ENCODE measurements at places on chromosomes 12 and 14. TPM values are rescaled to one million over a fixed set of nuclear protein-coding genes. Genes with fewer than 3 reads are reported as not detected.

Gene SLC6A12
- not detected for total RNA-seq

Gene TRPV4
- total RNA-seq: 0.13 TPM

Gene KLRK1
- 1.1 TPM for total RNA-seq

Gene METTL25
- total RNA-seq: 32.3 TPM

Gene AICDA
- not detected for total RNA-seq

Gene RNASE2
- total RNA-seq: not detected

Gene CMA1
- 0.93 TPM for total RNA-seq

Gene OTX2
- total RNA-seq: not detected

Gene SLC41A2
- 95.4 TPM for total RNA-seq

Gene KRT72
- total RNA-seq: not detected

Gene ASIC1
- 2.3 TPM for total RNA-seq

DNA sequence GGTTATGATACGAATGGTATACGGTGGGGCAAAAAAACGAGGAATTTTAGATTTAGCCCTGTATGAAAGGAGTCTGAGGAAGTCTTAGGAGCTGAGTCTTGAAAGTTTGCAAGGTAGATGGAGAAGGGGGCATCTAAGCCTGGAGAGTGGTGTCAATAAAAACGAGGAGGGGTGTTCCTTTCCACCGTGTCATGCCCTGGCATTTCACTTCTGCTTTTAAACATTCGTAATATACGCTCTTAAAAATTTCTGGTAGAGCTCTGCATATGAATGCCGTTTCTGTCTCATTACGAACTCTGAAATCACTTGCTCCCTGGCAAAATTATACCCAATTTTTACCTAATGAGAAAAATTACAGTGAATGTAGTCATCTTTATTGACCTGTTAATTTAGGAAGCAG lies 170.2 kb downstream of the ERC1 start:
- no peak for ATAC-seq

GRCh38 chr12:45298721-45299692 lies 83.1 kb downstream of the ANO6 start:
- peak; percentile 41 for ATAC-seq

DNA sequence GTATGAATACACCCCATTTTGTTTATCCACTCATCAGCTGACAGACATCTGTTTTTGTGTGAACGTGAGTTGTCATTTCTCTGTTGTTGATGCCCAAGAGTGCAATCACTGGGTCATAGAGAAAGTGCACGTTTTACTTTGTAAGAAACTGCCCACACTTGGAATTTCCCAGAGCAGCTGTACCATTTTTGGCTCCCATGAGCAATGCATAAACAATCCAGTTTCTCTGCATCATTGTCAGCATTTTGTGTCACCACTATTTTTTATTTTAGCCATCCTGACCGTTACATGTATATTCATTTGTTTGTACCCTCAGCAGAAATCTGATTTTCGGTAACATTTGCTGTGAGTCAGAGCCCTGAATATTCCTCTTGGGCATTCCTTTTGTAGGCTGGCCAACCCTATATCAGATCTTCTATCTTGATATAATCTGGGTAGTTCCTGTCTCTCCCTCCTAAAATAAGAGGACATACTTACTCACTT lies 62.7 kb downstream of the RBM19 start:
- no peak for ATAC-seq

DNA sequence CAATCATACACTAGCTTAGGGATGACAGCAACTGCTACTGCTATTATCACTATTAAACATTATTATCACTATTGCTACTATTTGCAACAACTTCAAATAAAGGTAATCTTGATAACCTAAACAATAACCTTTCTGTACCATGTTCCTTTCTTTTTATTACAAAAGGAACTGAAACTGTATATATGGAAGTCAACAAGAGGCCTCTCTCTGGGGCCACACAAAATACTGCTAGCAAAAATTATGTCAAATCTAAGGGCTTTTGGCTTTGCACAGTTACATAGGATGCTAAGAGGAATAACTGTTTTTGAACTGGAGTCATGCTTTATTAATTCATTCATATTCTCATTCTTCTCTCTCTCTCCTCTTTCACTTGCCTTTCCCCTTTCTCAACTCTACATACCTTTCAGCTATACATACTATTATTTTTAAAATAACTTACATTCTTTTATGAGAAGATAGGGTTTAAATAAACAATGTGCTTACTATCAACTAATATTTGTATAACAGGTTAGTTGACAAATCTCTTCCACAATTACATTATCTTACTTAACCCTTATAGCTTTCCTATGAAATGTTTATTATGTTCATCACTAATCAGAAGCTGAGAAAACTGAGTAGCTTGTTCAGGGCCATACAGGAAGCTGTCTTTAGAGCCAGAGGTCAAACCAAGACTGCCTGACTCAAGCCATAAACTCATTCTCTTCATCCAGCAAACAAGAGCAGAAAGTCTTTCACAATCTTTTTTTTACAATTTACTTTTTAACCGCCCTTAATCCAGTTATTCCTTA lies 25.7 kb downstream of the SPTSSA start:
- no peak for ATAC-seq

DNA sequence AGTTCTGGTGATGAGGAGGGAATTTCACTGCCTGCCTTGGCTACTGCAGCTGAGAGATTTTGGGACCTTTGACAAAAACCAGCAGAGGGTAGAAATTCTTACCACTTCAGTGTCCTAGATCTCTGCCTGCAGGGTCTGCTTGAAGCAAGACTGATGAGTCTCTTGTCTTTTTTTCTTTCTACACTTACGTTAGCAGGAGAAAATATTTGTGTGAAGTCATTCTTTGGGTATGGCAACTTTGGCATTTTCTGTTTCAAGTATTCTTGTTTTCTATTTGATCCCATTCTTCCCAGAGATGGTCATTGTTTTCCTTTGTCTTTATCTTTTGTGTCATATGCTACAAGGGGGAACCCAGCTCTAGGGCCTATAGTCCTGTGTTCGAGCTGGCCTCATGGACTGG lies 65.6 kb upstream of the FERMT2 start:
- ATAC-seq: no peak

DNA sequence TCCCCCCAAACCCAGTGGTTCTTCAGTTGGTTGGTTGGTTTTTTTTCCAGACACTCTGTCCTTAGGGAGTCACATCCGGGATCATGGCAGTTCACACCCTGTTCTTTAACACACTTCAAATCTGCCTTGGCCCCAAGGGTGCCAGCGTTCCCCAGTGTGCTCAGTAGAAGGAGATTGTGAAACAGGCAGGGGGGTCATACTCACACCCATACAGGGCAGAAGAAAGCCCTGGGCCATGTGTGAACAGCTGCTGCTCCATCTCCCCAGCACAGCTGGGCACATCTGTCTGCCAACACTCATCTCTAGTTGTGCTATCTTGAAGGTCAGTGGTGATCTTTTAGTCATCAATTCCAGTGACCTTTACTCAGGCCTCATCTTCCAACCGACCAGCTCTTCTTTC lies 64.4 kb upstream of the FUT8 start:
- ATAC-seq: peak; percentile 60

DNA sequence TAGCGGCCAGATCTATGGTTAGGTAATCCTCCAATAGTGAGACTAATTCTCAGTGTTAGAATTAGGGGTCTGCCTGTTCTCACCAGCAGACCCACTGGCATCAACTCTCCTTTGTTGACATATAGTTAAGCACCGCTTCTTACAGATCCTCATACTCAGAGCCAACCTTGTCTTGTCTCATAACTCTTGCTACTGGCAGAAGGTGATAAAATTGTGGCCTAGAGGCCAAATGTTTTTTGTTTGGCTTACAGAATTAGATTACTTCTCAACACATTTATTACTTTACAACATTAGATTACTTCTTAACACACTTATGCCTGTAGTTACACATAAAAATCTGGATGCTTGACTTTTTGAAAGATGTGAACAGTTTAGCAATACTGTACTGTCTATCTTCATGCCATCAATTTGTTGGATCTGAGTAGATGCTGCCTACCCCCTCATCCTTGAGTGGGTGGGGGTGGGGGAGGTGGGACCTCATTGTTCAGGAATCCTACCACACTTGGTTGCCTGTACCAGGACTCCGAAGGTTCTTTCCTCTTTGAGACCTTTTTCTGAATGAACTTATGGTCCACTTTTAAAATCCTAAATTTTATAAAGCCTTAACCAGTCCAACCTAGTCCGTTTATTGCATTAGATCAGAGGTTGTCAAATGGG lies 7.0 kb downstream of the MTHFD1 start:
- no peak for ATAC-seq

GRCh38 chr12:57629897-57630471 lies 3.0 kb downstream of the B4GALNT1 start:
- ATAC-seq: no peak

DNA sequence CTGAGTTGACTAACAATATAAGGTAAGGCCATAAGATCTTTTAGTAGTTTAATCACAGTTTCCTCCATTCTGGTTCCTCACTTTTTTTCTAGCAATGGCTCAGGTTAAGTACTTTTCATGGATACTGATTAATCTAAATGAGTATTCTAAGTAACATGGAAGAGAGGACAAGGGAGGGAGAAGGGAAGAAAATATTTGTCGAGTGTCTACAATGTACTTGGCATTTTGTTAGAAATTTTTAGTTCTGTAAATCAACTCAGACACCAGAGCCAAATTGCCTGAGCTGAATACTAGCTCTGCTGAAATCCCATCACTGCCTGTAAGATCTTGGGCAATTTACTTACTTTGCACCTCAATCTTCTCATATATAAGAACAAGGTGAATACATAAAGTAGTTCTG lies 20.2 kb downstream of the RERG start:
- peak; percentile 26 for ATAC-seq

DNA sequence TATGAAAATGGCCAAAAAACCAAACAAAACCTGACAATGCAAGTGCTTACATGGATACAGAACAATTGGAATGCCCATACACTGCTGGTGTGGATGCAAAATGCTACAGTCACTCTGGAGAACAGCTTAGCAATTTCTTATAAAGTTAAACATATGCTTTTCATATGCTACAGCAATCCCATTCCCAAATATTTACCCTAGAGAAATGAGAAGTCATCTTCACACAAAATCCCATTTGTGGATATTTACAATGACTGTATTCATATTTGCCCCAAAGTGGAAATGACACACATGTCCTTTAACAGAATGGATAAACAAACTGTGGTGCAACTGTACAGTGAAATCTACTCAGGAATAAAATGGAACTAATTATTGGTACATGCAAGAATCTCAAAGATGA lies 20.4 kb downstream of the SAV1 start:
- ATAC-seq: no peak

- no peak for ATAC-seq
These were observed 20.3 kb upstream of the CACNA1C start for GRCh38 chr12:2032506-2032905.

GRCh38 chr12:58681730-58682129 lies 238.6 kb downstream of the LRIG3 start:
- ATAC-seq: no peak

DNA sequence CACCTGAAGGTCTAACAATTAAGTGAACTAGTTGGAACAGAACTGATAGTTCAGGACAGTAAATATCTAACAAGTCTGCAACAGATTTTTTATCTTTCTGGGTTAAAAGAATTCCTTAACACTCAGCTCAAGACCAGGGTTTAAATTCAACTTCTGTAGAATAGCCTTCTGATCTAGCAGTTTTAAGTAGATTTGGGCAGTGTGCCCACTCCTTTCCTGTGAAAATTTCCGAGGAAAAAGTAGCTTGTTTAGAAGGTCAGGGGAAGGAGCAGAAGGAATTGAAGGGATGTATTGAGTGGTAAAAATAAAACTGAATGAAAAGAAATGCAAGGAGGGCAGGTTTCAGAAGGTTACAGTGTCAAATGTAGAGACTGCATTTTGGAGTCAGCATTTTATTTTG lies 45.8 kb downstream of the ATL1 start:
- ATAC-seq: no peak

DNA sequence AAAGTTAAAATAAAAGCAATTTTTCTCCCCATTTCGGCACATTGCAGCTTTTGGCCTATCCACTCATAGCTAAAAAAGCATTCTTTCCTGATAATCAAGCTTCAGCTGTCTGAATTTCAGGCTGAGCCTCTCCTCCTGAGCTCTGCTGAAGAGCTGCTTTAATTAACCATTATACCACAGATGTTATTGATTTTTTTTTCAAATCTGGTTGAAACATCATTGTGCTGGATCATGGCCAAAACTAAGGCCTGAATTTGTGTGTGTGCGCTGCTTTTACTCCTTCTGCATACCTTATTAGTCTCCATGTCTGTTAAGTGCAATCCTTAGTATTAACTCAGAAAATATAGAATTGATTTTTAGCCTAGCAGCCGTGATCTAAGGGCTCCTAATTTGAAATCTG lies 52.3 kb downstream of the MBIP start:
- no peak for ATAC-seq

- no peak for ATAC-seq
These were observed 209.5 kb upstream of the DIO3 start for GRCh38 chr14:101351769-101352168.

DNA sequence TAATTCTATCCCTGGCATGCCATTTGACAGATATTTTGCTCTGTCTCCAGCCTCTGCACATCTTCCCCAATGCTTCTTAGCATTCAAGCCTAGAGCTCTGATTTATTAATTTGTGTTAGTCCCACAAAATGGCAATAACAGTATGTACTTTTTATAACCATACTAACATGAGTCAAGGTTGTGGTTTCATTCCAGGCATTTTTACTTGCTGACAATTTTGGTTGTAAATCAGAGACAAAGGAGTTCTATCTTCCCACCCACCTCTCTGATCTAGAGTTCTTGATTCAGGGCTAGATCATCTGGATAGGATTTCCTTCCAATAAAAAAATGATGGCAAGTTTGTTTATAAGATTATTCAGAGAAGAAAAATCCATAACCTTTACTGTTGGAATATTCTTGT lies 18.5 kb upstream of the CISTR start:
- no peak for ATAC-seq

DNA sequence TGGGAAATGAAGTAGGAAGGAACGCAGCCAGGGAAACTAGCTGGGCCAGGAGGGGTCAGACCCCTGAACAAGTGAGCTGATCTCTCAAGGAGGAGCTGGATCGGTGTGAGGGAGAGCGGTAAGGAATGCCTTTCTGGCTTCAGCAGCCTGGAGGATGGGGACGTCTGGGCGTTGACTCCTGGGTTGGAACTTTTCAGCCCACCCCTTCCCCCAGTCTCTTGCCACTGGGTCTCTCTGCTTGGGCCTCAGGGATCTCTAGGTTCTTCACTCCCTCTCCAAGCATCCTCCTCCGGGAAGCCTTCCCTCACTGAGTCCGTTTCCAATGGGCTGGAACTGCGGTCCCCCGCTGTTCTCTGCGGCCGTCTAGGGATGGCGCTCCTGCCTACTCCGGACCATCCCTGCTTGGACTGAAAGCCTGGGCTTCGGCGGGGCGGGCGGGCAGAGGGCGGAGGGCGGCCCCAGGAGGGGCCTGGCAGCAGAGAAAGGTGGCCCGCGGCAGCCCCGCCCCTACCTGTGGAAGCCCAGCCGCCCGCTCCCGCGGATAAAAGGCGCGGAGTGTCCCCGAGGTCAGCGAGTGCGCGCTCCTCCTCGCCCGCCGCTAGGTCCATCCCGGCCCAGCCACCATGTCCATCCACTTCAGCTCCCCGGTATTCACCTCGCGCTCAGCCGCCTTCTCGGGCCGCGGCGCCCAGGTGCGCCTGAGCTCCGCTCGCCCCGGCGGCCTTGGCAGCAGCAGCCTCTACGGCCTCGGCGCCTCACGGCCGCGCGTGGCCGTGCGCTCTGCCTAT lies at the start of gene KRT7:
Gene KRT7, plus strand, starts transcription at position 570 of the 788 bp plus-strand sequence. Its CDS starts 54 bp downstream, at position 624.
- ATAC-seq: no peak

All from gastroesophageal sphincter (tissue), 4 donors.